ENCODE measurements at places on chromosomes 13 and 19.

DNA sequence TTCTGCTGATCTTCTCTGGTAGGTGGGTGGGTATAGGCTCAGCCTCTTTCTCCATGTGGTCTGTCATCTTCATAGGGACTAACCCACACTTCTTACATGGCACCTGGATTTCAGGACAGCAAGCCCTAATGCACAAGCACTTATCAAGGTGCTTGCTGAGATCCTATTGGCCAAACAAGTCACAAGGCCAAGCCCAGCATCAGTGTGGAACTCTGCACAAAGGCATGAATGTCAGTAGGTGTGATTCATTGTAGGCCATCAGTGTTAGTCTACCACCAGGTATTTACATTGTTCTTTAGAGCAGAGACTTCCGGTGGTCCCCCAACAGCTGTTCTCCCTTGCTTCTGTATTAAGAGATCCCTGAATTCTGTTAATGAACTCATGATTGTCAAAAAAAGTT, 8.3 kb upstream of the RB1 start:
- DNase-seq: no peak

GRCh38 chr13:93674337-93674755, 447.7 kb downstream of the GPC6 start:
- no peak for DNase-seq

GRCh38 chr19:31285744-31286143, 63.5 kb downstream of the TSHZ3 start:
- no peak for DNase-seq

DNA sequence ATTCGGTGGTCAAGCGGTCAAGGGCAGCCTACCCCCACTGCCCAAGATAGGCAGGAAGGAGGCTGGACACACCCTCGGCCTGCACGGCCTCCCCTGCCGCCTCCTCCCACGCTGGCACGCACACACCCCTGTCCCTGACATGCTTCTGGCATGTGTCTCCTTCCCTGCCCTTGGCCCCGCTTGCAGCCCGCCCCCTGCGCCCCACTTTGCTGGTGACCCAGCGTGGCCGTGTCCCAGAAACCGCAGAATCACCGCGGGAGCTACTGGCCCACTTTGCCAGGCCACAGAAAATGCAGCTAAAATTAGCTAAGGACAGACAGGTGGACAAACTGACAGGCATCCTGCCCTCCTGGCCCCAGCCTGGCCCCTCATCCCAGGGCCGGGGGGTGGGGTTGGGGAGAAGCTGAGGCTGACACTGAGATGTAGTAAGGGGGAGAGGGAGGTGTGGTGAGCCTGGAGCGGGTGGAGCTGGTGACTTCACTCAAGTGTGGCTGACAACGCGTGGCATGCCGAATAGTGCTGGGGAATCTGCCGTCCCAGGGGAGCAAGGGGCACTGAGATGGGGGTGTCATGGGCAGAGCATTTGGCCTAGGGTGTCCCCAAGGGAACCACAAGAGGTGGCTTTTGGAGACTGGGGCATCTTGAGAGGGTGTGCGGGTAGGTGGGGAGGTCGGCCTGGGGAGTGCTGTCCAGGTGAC, 2.4 kb downstream of the SHANK1 start:
- DNase-seq: no peak

GRCh38 chr13:73177916-73178565, 119.2 kb downstream of the KLF5 start:
- no peak for DNase-seq

GRCh38 chr13:104286566-104287290, 1220.5 kb upstream of the SLC10A2 start:
- no peak for DNase-seq

DNA sequence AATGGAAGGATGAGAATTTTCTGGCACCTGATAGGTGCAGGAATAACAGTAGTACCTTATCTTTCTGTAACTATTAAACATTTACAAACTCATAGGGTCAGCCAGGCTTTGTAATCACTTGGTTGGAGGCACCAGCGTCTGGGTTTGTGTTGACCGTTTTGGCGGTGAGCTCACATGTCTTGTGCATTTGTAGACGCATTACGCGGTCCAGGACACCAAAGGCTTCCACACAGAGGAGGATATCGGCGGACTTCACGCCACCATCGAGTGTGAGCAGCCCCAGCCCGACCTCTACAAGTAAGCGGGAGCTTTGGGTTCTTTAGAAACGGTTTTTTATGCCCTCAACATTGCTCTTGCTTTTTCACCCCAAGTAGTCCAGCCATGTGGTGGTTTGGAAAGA, 129.3 kb downstream of the ATP11A start:
- DNase-seq: no peak

DNA sequence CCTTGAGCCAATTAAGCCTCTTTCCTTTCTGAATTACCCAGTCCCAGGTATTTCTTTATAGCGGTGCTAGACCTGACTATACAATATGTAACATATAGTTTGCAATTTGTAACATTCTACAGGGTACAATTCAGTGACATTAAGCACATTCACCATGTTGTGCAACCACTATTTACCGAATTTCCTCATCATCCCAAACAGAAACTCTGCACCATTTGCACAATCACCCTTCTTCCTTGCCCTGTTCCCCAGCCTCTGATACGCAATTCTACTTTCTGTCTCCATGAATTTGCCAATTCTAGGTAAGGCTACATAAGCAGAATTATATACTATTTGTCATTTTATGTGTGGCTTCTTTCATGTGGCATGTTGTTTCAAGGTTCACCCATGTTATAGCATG, 13.7 kb upstream of the SIGLEC10 start:
- DNase-seq: no peak

DNA sequence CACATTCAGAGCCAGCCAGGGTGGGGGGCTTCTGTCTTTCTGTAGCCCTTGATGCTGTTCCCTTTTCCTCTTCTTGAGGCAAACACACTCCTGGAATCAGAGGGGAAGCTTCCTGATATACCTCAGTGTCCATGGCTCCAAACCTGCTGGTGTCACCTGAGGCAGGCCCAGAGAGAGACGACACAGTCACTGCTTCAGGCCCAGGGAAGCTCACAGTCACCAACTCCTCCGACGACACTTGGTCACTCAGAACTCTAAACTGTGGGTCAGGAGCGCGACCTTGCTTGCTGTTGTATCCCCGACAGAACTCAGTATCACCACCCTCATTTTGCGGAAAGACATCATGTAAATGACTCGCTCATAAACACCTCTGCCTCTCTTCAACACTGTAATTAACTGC, 1.1 kb downstream of the ATP13A1 start:
- DNase-seq: no peak

DNA sequence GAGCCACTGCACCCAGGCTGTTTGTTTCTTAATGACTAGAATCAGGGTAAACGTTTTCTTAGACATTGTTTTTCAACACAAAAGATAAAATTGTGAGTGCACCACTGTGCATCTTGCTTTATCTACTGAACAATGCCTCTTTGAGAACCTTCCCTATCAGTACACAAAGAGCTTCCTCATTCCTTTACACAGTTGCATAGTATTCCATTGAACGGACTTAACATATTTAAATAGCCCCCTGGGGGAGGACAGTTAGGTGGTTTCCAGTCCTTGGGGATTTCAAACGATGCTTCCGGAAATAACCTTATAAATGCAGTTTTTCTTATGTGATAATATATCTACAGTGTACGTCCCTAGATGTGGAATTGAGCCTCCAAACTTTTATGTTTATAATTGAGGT, 8.6 kb downstream of the POLD1 start:
- DNase-seq: no peak

DNA sequence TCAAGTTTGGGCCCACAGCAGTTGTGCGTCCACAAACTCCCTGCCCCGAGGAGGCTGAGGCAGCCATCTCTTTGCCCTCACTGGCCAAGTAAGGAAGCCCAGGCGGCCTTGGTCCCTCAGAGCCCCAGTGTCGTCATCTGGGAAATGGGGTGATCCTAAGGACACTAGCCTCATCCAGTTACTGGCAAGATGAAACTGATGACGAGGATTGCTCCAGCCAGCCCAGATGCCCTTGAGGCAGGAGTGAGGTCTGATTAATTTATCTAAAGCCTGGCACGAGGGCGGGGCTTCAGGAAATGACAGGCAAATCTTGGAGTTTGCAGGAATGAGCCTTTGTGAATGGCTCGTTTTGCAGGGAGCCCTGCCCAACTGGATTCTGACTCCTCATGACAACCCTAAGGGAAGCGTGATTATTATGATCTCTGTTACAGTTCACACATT, 5.6 kb downstream of the LIPE start:
- no peak for DNase-seq

- DNase-seq: no peak
Observed at GRCh38 chr13:86572115-86572514, 772.9 kb upstream of the SLITRK6 start.

DNA sequence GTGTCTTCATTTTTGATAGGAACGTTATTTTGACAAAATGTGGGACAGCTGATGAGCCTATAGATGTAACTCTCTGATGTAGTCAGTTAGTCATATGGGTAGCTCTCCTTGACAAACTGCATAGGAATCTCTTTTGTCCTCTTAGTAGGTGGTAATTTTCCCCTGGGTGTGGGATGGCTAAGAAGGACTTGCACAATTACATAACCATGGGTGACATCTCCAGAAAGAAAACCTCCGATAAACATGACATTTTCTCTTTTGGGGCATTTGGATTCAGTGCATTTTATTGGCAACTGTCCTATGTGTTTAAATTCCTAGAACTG, 41.8 kb downstream of the IGFL3 start:
- DNase-seq: no peak

- DNase-seq: no peak
Observed at GRCh38 chr13:23666582-23666981, 96.4 kb downstream of the TNFRSF19 start.

DNA sequence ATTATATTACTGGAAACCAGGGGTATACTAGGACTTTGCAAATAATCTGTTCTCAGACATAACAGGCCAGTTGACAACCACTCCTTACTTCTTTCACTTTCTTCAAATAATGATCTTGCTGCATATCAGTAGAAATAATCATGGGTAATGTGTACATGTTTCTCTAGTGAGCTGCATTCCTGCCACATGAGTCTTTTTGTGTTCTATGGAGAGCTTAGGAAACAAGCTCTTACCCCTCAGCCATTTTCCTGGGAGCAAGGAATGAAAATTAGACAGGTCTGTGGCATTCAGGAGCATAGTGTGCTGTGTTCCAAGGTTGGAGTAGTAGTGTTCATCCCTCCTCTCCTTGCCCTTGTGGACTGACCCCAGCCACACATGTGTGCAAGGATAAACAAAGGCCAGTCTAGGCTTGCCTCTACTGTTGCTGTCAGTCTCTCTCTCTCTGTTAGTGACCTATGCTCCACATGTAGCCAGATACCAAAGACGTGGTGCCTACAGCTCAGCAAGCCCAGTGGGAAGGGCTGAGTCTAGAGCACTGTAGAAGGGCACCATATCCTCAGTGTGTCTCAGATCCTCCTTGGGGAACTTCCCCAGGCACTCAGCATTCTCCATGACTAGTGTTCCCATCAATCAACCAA, 11.5 kb upstream of the OXGR1 start:
- DNase-seq: no peak
